NCI-H460 (cell line): ENCODE measurements at places on chromosomes 3 and 15. TPM values are rescaled to one million over a fixed set of nuclear protein-coding genes. Genes with fewer than 3 reads are reported as not detected.

The AHSG gene
- total RNA-seq, result not detected in 2 replicates

DNA sequence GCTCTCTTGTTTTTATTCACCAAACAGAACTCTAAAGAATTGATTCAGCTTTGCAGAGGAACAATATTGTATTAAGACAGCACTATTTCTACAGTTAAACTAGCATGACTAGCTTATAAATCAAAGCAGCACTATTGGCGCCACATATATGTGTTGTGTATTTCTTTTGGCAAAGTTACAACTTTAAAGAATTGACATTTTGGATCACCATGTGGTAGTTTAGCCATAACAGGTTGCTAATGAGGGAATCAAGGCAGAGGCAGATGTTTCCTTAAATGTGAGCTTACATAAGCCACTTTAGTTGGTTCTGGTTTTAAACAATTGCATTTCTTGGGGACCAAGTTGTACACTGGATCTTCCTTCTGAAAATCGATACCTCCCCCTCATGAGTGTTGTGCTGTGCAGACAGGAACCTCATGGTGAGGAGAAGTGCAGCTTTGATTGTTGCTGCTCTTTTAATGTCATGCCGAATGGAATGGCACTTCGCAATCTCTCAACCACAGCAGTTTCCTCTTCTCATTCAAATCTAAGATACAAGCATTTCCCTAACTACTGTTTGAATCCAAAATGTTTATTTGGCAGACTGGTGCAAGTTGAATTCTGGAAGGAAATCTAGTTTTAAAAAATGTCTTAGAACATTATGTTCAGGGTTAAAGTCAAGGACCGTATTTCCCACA lies 151.2 kb downstream of the MYRIP start:
- no peak for DNase-seq

GRCh38 chr15:86167841-86168240 lies 88.2 kb downstream of the AGBL1 start:
- DNase-seq, result no peak

The RAD18 gene
- total RNA-seq, result 13.6 and 20.6 TPM in 2 replicates

The SLCO3A1 gene
- total RNA-seq, result 1.7 TPM in 2 replicates

GRCh38 chr3:131485119-131485518 lies 17.7 kb downstream of the MRPL3 start:
- no peak for DNase-seq

DNA sequence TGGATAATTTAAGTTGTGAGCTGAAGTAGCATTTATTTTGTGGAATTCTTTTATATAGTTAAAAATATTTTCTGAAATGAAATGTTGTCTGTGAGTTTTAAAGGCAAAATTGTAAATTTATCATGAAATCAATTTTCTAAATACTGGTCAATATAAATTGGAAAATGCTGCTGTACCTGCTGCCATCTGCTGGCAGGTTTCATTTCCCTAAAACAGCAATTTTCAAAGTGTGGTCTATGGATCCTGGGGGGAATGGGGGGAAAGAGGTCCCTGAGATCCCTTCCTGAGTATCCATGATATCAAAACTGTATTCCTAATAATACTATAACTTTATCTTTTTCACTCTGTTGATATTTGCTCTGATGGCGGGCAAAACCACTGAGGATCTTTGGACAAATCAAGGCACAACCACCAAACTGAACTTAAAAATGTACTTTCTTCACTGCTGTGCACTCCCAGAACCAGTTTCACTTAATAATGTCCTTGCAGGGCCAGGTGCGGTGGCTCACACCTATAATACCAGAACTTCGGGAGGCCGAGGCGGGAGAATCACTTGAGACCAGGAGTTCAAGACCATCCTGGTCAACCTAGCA lies 17.2 kb upstream of the CCR4 start:
- DNase-seq, result no peak

The SKOR1 gene
- total RNA-seq, result 0.05 and 0.17 TPM in 2 replicates

The LRIG1 gene
- total RNA-seq, result 5.8 and 8.9 TPM in 2 replicates

DNA sequence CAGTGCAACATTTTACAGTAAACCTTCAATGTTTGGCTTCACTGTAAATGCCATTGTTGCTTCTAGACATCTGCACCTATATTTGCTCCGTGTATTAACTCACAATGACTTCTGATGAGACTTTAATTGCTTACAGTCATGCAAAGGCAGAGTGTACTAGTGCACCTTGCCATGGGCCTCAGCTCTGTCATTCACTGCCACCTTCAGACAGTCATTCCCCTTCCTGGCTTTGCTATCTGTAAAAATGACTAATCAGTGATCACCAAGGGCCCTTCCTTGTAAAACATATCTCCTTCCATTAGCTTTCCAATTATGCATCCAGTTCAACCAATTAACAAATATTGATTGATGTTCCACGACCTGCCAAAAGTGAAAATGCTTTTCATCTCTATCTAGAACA lies 120.3 kb downstream of the ARRDC4 start:
- no peak for DNase-seq

DNA sequence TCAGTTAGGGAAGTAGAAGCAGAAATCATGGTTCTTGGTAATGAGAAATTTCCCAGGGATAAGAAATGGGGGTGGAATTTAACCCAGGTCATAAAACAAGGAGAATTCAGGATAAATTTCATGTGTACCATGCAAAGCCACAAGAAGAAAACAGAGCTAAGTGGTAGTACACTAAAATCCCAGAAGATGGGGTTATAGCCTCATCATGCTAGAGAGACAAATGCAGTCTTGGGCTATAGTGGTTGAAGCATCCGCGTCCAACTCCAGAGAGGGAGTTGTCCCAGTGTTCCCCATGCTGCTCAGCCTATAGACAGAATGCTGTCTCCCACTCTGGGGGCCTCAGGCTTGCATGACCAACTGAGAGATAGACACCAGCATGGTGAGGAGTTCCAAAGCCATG lies 36.2 kb upstream of the CLRN1 start:
- peak; percentile 17 for DNase-seq
